ENCODE measurements at places on chromosomes 2 and 18.

- DNase-seq: peak; percentile 37
Measured at GRCh38 chr2:233480490-233481202, 85.9 kb downstream of the USP40 start.

GRCh38 chr2:429575-430254, 141.8 kb upstream of the ALKAL2 start:
- DNase-seq: no peak

DNA sequence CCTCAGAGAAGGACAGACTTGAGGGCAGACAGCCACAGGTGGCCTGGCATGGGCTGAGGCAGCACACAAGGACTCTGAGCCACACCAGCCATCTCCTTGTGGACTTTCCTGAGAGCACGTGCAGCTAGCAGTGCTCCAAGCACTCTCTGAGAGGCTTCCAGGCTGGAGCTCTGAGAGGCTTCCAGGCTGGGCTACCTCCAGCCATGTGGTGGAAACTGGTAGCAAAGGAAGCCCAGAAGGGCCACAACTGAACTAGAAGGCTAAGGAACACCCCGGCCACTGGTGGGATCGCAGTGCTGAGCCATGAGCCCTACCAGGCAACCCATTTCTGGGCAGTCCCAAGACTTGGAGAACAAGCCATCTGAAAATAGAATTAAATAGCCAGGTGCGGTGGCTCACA, 39.5 kb downstream of the BCL11A start:
- no peak for DNase-seq

- no peak for DNase-seq
Measured at GRCh38 chr2:135703300-135703699, 38.4 kb upstream of the UBXN4 start.

DNA sequence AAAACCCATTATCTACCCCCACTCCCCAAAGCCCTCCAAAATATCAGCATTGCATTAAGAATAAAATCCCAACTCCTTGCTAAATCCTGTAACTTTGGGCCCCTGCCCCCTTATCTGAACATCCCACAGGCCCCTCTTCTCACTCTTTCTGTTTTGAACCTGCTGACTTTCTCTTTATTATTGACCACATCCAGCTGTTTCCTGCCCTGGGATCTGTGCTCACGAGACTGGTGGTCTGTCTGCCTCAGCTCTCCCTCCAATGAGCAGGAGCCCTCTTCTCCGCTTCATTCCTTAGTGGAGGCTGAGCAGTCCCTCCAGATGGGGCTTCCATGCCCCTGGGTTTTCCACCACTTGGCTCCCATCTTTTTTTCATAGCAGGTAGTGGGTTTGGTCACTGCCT, 116.9 kb downstream of the ACKR3 start:
- DNase-seq: no peak

- DNase-seq: no peak
Measured at GRCh38 chr18:35042389-35043071, 1.3 kb downstream of the MAPRE2 start.

DNA sequence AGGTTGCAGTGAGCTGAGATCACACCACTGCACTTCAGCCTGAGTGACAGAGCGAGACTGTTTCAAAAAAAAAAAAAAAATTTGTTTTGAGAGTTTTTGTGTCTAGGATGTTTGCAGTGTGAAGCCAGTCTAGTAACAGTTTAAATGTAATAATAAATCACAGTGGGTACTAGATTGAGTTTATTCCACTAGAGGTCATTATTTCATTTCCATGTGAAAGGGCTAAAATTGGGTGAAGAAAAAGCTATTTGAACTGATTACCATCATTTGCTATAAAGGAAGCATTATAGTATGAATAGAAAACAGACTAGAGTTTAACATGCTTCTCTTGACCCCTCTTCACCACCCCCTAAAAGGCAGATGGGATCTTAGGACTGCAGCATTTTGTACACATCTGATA, 20.3 kb downstream of the SNRPD1 start:
- no peak for DNase-seq

GRCh38 chr18:73189718-73190117, 321.9 kb upstream of the NETO1 start:
- DNase-seq: no peak

DNA sequence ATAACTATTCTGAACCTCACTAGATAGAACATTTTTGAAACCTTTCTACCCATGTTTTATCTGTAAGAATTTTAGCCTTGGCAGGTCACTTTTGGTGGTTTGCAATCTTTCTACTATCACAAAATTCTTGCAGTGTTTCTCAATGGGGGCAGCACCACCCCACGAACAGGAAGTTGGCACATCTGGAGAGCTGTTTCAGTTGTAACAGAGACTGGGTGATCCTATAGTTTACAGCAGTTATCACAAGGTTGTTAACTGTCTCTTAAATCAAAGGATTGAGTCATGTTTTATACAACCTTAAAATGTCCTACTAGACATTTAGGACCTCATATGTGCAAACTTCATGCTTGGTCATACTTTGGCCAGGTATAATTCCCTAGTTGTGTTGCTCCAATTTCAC, 829.2 kb downstream of the ERBB4 start:
- no peak for DNase-seq

GRCh38 chr2:235568431-235568830, 74.6 kb downstream of the AGAP1 start:
- DNase-seq: no peak
